ENCODE measurements at places on chromosomes 4 and X.

GRCh38 chr4:137694138-137694537 lies 161.8 kb upstream of the PCDH18 start:
- no peak for DNase-seq

- DNase-seq: peak; percentile 70
Measured at GRCh38 chr4:8117278-8117682, 41.3 kb downstream of the ABLIM2 start.

GRCh38 chrX:69069086-69069445 lies 96.2 kb downstream of the PJA1 start:
- no peak for DNase-seq

DNA sequence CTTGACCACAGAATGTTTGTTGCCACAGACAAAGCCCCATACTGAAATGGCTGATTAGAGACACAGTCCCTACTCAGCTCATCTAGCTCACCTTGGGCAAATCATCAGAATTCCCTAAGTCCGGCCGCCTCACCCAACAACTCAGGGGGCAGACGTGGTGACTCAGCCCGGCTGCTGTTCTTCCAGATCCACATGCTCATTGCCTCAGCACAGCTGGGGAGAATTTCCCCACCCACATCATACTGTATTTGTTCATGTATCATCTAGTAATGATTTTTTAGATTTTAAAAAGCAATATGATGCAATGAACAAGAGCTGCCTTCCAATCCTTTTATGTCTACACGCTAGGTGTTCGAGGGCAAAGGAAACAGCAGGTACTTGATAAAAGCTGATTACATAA lies 333.8 kb upstream of the TENM3 start:
- DNase-seq: no peak

DNA sequence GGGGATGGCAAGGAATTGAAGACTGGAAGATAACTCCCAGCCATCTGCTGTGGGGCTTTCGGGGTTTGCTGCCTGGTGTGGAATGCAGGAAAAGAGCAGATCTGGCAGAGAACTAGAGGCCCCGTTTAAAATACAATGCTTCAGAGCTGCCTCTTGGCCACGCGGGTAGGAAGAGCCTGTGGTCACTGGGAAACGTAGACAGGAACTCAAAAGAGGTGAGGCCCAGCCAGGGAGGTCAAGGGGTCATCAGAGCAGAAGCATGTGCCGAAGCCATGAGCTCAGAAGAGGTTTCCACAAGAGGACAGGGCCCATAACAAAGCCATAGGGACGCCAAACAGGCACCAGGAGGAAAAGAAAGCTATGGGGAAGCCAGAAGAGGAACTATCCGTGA lies 14.5 kb upstream of the STS start:
- no peak for DNase-seq

- no peak for DNase-seq
Measured at GRCh38 chr4:16692961-16693506, 205.4 kb downstream of the LDB2 start.

GRCh38 chr4:83219344-83220331 lies 65.0 kb downstream of the COQ2 start:
- no peak for DNase-seq

Measured in HuH-7 (cell line).